ENCODE measurements at places on chromosomes 2 and 18.

- peak; percentile 91 for DNase-seq
Measured at GRCh38 chr2:74515981-74516633, 1.9 kb downstream of the TLX2 start.

GRCh38 chr2:219851801-219852481, 224.5 kb downstream of the SLC4A3 start:
- DNase-seq = no peak

GRCh38 chr2:188725746-188726360, 248.3 kb upstream of the COL3A1 start:
- no peak for DNase-seq

DNA sequence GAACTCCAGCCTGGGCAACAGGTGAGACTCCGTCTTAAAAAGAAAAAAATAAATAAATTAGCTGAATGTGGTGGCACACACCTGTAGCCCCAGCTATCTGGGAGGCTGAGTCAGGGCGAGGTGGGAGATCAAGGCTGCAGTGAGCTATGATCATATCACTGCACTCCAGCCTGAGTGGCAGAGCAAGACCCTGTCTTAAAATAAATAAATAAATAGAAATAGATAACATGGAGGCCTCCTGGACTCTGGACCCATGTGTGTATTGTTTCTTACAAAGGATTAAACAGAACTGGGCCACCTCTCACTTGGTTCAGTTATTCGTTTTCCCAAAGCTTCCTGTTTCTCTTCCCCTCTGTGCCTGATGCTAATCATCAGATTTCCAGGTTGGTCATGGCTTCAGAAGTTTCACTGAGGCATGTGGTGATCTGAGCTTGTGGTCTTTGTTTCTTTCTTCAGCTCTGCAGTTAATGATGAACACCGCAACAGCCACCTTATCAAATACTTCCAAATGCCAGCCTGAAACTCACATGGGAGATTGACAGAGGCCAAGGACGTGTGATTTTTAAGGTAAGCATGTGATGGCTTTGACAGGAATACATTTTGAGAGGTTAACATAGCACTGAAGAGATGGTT, 83.3 kb upstream of the MAP4K4 start:
- DNase-seq = no peak

GRCh38 chr2:110773401-110773921, 41.1 kb downstream of the ACOXL start:
- DNase-seq = no peak

DNA sequence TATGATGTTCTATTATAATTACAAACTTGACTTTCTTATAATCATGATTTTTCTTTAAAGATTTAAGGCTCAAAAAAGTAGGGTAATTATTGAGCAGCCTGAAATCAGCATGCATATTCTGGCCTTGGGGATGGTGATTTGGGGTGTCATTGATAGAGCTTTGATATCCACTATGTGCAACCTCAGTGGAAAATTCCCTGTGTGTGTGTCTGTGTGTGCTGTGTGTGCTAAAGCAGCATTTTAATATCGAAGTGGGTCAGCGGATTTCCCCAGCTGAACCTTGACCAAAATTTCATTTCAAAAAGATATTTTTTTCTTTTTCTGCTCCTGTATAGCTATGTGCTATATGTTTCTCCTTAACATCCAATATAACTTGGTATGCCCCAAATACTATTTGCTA, 11.6 kb downstream of the KCNJ3 start:
- no peak for DNase-seq

GRCh38 chr2:38957972-38958371, 68.3 kb downstream of the ARHGEF33 start:
- DNase-seq = no peak

- no peak for DNase-seq
Measured at GRCh38 chr18:35406666-35407065, 29.5 kb upstream of the ZNF396 start.

- DNase-seq = no peak
Measured at GRCh38 chr18:60096428-60096827, 196.6 kb downstream of the PMAIP1 start.

GRCh38 chr18:37729716-37730115, 164.1 kb upstream of the CELF4 start:
- no peak for DNase-seq

GRCh38 chr18:9642799-9643462, 28.6 kb upstream of the PPP4R1 start:
- no peak for DNase-seq

DNA sequence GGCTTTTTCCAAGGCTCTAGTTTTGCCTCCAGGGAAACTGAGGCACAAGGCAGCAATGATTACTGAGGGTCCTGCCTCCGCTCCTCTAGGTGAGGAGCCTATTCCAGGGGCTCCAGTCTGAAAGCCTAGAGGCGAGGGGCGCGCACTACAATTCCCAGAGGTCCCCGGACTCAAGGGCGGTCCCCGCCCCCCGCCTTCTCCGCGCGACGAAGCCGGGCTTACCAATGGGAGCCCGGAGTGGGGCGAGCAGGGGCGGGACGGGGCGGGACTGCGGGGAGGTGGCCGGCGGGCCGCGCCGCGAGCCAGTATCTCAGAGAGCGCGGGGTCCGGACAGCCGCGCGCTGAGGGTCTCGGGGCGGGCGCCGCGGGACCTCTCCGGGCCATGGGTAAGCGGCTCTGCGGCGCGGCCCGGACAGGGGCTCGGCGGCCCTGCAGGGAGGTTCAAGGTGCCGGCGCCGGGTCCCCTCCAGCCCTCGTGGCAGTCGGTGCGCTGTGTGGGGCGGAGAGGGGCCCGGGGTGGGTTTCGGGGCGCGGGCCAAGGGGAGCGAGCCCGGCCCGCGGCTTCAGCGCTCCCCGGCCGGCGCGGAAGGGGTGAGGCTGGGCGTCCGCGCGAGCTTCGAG, at the start of gene ARID5A:
Gene ARID5A, plus strand, starts transcription at position 308 of the 621 bp plus-strand sequence. Its CDS starts 75 bp downstream, at position 383.
- DNase-seq = peak; percentile 94

GRCh38 chr2:38159597-38159996, 83.6 kb upstream of the CYP1B1 start:
- no peak for DNase-seq

GRCh38 chr2:168738062-168738461, 64.4 kb upstream of the NOSTRIN start:
- no peak for DNase-seq

DNA sequence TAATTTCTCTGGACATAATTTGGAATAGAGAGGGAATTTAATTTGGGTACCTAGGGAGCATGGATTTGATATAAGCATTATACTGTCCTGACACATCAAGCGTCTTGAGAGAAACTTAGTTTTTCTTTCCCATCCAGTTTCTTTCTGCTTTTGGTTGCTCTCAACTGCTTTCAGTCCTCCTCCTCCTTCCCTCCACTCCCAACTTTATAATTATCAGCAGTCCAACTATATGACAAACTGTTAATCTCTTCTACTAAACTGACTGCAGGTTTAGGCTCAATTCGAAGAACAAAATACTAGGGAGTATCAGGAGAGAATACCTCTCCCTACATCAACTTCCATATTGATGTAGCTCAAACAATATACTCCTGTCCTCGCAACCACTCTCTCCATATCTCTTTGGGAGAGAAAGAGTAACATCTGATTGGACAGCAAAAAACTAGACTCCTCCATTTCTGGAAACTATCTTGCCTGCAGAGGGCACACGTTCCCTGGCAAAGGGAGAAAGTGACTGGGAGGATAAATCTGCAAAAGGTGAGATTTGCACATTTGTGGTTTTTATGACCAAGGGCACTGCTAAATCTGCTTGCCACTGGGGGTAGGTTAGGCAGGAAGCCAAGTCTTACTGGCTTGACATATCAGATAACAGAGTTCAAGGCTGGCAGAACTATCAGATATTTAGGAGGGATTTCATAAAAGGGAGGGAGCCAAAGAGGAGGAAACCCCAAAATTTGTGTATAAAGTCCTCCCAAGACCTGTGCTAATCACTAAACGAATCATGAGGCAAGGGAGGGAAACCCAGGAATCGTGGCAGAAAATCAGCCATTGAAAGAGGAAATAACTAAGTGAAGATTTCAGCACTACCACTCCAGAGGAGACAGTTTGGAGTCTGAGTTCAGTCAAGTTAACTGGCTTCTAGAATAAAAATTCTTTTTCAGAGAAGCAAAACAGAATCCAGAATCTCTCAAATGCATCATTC, 40.0 kb downstream of the ICA1L start:
- no peak for DNase-seq

- DNase-seq = no peak
Measured at GRCh38 chr2:211751848-211752247, 786.8 kb downstream of the ERBB4 start.

- no peak for DNase-seq
Measured at GRCh38 chr2:215425021-215425782, 10.7 kb downstream of the FN1 start.

GRCh38 chr18:58615140-58616132, 13.5 kb downstream of the ALPK2 start:
- peak; percentile 70 for DNase-seq

DNA sequence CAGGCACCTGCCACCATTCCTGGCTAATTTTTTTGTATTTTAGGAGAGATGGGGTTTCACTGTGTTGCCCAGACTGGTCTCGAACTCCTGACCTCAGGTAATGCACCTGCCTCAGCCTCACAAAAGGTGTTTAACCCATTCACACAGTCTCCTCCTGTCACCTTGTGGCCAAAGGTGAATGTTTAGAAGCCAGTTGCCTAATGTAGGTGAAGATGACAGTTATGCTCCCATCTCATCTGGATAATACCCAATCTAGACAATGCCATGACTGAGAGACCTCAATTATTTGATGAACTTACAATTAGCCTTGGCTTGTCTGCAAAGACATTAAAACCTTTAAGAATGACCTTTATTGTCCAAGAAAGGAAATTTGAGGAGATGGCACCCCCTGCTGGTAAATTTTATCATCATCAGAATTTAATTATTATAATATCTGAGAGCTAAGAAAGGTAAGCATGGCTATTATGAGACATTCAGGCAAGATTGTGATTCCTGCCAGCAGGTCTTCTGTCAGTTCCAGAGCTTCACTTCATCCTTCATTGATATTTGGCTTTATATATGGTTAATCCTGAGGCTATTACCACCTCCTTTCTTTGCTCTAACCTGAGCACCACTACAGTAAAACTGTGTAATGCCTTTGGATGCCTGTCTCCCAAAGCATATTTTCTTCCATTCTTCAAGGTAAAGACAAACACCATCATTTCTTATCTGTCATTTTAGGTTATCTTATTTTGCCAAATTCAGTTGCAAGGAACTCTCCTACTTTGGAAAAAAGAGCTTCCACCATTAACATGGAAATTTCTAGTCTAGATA, 117.6 kb downstream of the FAM124B start:
- no peak for DNase-seq

DNA sequence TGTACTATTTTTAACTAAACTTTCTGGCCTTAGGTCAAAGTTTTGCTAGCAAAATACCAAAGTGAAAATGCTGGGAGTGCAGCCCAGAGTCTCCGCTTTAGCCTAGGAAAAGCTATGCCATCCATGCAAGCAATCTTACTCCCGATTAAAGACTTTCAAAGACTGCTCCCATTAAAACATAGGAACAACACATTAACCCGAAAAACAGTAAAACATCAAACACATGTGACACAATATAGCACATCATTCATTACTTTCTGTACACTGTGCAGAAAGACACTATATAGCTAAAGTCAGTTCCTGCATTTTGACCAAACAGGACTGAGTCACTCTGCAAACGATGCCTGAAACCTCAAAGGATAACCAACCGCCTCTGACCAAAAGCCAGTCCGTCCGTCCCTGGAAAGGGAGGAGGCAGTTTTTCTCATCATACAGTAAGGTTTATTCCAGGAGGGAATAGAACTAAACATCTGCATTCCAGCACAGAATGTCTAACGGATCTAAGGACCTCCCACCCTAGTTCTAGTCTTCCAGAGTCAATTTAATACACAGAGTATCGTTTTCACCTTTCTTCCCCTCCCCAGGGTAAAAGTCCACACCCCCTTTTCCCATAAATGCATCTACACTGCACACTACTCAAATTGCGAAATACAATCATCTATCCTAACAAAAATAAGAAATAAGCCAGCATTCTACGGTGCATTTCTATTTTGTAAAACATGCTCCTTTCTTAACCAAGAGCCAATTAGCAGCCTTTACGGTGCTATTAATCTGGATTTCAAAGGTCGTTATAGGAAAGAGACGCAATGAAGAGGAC, 1.7 kb downstream of the ROCK2 start:
- DNase-seq = no peak

GRCh38 chr18:12317664-12318333, 9.8 kb downstream of the TUBB6 start:
- DNase-seq = no peak

DNA sequence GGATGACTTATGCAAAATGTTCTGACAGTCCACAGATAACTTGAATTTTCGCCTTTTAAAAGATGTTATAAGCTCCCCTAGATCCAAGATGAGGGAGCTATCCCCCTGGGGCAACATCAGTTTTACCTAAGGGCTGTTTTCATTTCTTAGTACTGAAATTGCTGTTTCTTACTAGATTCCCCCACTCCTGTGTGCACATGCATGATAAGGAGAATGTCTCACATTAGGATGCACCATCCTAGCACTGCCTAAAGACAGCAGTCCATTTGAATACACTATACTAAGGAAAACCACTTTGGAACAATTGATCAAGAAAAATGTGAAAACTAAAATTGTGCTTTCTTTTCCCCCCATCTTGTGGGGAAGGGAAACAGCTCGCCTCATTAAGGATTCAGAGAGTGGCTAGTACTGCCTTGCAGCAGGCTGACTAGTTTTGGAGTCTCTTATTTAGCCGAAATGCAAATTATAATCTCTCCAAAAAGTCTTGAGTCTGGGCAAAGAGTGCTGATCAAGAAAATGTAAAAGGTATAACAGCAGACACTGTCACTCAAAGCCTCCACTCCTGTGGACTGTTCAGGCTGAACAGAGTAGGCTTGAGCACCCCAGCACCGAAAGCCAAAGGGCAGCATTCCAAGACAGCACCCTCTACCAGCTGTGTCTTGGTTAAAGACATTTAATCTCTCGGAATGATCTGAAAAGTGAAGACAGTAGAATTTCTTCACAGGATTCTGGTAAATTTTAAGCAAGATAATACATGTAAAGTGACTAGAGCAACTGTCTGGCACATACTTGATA, 65.0 kb downstream of the ZNF385B start:
- DNase-seq = no peak

- no peak for DNase-seq
Measured at GRCh38 chr2:203934711-203935438, 1.7 kb upstream of the ICOS start.

GRCh38 chr2:238728330-238729260, 119.3 kb upstream of the TWIST2 start:
- DNase-seq = no peak

- DNase-seq = no peak
Measured at GRCh38 chr2:43444989-43445645, 150.7 kb downstream of the THADA start.

- no peak for DNase-seq
Measured at GRCh38 chr2:55616551-55617174, 759 bp downstream of the PPP4R3B start.

GRCh38 chr18:63207143-63207790, 112.3 kb downstream of the BCL2 start:
- peak; percentile 76 for DNase-seq
